ENCODE measurements at places on chromosomes 6 and 20. TPM values are rescaled to one million over a fixed set of nuclear protein-coding genes. Genes with fewer than 3 reads are reported as not detected.
A peak's percentile ranks its signal among the peaks of the same experiment; 100 is the strongest.

Gene TXLNB
- polyA plus RNA-seq = 0.44 TPM

Gene SMAP1
- 17.6 TPM for polyA plus RNA-seq

GRCh38 chr6:107706516-107707115, 117.5 kb downstream of the SCML4 start:
- H3K27ac ChIP-seq = no peak overlapping the region
- peaks cover 6% of the 10 kb centered on the region for H3K36me3 ChIP-seq
- DNase-seq = no peak
- peaks cover under 1% of the 10 kb centered on the region for H3K4me1 ChIP-seq
- H3K27me3 ChIP-seq = no peaks in the 10 kb centered on the region

DNA sequence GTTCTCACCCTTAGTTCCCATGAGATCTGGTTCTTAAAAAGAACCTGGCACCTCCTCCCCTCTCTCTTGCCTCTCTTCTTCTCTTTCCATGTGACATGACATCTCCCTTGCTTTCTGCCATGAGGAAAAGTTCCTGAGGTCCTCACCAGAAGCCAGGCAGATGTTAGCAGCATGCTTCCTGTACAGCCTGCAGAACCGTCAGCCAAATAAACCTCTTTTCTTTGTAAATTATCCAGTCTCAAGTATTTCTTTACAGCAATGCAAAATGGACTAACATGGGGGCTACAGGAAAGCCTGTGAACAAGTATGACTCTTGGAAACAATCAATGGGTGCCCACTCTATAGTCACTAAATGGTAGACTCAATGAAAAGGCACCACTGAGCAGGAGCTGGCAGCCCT, 34.5 kb downstream of the ADTRP start:
- no peak for DNase-seq
- H3K27ac ChIP-seq = no peak overlapping the region
- H3K4me1 ChIP-seq = no peaks in the 10 kb centered on the region
- H3K36me3 ChIP-seq = no peaks in the 10 kb centered on the region
- H3K4me3 ChIP-seq = no peak overlapping the region
- no peaks in the 10 kb centered on the region for H3K27me3 ChIP-seq

- no peaks in the 10 kb centered on the region for H3K4me1 ChIP-seq
- H3K27me3 ChIP-seq = no peaks in the 10 kb centered on the region
- no peak overlapping the region for H3K4me3 ChIP-seq
Measured at GRCh38 chr6:148803979-148804378, 57.1 kb downstream of the UST start.

- no peak for DNase-seq
- no peak overlapping the region for H3K27ac ChIP-seq
- no peaks in the 10 kb centered on the region for H3K27me3 ChIP-seq
- H3K4me1 ChIP-seq = no peaks in the 10 kb centered on the region
Measured at GRCh38 chr20:7308163-7308562, 540.7 kb downstream of the BMP2 start.

DNA sequence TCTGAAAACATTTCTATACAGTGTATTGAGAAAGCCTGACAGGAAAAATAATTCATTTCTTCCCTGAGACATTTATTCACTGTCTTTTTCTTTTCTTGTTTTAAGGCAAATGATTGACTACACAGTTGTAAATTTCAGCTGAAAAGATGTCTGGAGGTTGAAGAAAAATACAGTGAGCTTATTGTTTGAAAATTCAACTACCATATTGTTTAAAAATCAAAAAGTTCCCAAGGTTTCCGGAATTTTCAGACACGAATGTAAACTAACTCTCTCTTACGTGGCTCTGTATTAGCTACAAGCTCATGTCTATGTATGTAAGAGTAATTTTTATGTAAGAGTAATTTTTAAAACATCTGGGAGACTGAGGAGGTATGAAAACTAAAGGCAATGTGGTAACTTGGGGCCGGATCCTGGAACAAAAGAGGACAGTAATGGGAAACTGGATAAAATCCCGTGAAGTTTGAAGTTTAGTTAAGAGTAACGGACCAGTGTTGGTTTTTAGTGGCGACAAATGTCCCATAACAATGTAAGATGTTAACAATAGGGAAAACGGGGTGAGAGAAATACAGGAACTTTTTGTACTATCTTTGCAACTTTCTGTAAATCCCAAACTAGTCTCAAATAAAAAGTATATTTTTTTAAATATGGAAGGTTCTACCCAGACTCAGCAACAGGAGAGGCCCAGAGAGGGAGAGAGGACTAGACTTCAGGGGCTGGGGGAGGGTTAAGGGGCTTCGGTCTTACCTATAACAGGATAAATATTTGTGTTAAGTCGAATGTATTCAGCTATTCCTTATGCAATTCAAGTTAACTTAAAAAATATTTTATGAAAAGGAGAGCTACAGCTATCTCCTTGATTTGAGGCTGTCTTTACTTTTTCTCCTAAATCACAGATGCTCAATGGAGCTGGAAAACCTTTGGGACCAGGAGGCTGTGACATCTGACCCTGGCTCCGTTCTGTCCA, 1.3 kb downstream of the PTGIS start:
- H3K36me3 ChIP-seq = no peaks in the 10 kb centered on the region
- no peak overlapping the region for H3K4me3 ChIP-seq
- peaks cover 3% of the 10 kb centered on the region for H3K27me3 ChIP-seq
- no peak overlapping the region for H3K27ac ChIP-seq
- no peaks in the 10 kb centered on the region for H3K4me1 ChIP-seq

GRCh38 chr20:51937779-51938178, 135.5 kb upstream of the SALL4 start:
- no peaks in the 10 kb centered on the region for H3K4me1 ChIP-seq
- no peaks in the 10 kb centered on the region for H3K36me3 ChIP-seq
- H3K4me3 ChIP-seq = no peak overlapping the region
- H3K27me3 ChIP-seq = no peaks in the 10 kb centered on the region
- no peak for DNase-seq

- no peak for DNase-seq
- H3K4me3 ChIP-seq = no peak overlapping the region
- no peaks in the 10 kb centered on the region for H3K4me1 ChIP-seq
- H3K36me3 ChIP-seq = no peaks in the 10 kb centered on the region
- no peaks in the 10 kb centered on the region for H3K27me3 ChIP-seq
- no peak overlapping the region for H3K27ac ChIP-seq
Measured at GRCh38 chr6:98974309-98974708, 26.6 kb upstream of the FBXL4 start.

DNA sequence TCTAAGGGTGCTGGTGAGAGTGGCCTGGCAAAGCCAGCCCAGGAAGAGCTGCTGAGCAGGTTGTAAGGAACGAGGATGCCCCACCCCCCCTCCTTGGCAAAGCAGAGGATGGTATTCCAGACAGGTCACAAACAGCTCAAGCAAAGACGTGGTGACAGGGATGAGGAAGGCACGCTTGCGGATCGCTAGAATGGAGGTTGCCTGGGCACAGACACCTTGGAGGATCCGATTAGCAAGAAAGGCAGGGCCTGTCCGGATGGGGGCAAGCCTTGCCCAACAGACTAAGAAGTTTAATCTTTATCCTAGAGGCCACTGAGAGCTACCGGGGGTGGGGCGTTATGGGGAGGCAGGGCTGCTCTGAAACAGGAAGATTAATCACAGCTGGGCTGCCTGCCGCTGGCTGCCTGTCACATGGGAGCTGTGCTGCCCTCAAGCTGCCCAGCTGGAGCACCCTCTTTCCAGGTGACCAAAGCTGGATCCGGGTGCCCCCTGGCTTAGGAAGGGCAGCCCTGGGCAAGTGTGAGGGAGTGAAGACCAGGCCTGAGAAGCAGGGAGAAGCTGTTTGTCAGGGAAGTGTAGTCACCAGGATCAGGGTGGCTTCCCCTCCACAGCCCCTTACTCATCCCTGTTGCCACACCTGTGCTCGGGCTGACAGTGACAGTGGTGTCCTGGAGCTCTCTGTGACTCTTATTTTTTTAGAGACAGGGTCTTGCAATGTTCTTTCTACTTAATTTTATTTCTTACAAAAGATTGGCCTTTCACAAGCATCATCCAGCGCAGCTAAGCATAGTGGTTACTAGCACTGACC, 9.1 kb upstream of the MAPK13 start:
- peak overlapping the region; percentile 90 for H3K27ac ChIP-seq
- peaks cover 76% of the 10 kb centered on the region for H3K4me1 ChIP-seq
- no peaks in the 10 kb centered on the region for H3K36me3 ChIP-seq
- no peaks in the 10 kb centered on the region for H3K27me3 ChIP-seq
- peak overlapping the region; percentile 65 for H3K4me3 ChIP-seq
- peak; percentile 25 for DNase-seq

DNA sequence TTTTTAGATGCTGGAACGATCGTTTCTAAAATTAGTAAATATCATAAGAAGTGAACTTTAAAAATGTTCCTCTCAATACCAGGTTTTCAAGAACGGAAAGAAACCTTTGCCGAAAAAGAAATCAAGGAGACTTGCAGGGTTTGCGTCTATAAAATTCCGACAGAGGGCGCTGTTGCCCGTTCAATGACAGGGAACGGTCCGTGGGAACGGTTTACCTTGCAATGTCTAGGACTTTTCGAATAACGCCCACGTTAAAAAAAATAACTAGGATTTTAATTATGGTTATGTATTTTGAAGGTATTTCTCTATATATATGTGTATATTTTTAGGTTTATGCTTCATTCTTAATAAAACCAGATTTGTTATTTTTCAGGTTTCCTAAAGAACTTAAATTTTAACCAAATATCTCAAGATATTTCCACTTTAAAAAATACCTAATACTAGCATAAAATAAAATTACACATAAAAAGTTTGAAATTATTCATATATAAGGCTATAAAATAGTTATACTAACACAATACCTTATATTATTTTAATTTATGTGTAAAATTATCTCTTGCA, 2.5 kb upstream of the TFAP2B start:
- peaks cover 17% of the 10 kb centered on the region for H3K27me3 ChIP-seq
- H3K4me1 ChIP-seq = no peaks in the 10 kb centered on the region
- no peaks in the 10 kb centered on the region for H3K36me3 ChIP-seq
- H3K4me3 ChIP-seq = peak overlapping the region; percentile 58
- DNase-seq = peak; percentile 19

DNA sequence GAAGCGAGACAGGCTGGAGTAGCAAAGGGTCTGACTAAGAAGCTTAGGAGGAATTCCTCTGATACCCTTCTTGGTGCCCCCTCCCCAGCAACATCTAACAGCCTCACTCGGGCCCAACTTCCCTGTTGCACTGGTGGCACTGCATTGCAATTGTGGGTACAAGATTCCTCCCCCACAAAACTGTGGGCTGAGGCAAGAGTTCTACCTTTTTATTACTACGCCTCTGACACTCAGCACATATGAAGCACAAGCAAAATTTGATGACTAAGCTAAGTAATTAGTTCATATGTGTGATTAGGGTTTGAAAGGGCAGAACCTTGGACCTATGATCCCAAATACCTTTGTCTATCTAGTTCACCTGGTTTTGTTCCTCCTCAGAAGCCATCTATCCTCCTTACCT, 83.5 kb downstream of the ZHX3 start:
- H3K36me3 ChIP-seq = no peaks in the 10 kb centered on the region
- no peak overlapping the region for H3K27ac ChIP-seq
- H3K4me1 ChIP-seq = peaks cover 7% of the 10 kb centered on the region
- no peaks in the 10 kb centered on the region for H3K27me3 ChIP-seq

DNA sequence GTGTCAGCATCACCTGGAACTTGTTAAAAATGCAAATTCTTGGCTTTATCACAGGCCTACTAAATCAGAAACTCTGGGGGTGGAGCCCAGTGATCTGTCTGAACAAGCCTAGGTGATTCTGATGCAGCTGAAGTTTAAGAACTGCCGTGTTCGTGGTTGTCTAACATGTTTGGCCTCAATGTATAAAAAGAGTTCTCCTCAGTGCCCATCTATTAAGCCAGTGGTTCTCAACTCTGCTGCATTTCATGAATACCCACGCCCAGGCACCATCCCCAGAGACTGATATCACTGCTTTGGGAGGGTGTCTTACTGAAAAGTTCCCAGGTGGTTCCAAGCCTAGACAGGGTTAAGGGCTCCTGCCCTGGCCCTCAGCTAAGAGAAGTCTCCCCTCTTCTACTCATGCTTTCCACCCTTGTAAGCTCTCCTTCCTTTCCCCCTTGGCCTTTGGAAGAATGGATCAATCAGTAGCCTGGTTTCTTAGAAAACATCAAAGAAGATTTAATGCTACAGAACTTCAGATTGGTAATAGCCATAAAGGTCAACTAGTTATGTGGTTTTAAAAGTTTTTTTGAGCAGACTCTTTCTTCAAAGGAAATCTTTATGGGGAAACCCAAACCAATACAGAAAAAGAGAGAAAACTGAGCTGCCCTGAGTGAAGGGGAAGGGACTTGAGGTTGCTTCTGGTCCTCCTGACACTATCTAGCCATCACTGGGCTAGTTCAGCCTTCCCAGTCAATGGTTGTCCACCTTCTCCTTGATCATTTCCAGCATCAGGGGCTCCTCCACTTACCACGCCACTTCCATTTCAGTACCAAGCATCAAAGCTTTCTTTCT, 38.9 kb upstream of the TNFAIP3 start:
- H3K4me1 ChIP-seq = peaks cover 38% of the 10 kb centered on the region
- H3K27ac ChIP-seq = peak overlapping the region; percentile 16
- no peaks in the 10 kb centered on the region for H3K27me3 ChIP-seq
- no peak overlapping the region for H3K4me3 ChIP-seq
- peak; percentile 18 for DNase-seq
